ENCODE measurements at places on chromosomes 3 and 15.

- no peak for DNase-seq
Observed at GRCh38 chr15:101445562-101446517, 43.7 kb downstream of the PCSK6 start.

GRCh38 chr3:104102386-104102785, 1264.3 kb upstream of the ALCAM start:
- DNase-seq = no peak

DNA sequence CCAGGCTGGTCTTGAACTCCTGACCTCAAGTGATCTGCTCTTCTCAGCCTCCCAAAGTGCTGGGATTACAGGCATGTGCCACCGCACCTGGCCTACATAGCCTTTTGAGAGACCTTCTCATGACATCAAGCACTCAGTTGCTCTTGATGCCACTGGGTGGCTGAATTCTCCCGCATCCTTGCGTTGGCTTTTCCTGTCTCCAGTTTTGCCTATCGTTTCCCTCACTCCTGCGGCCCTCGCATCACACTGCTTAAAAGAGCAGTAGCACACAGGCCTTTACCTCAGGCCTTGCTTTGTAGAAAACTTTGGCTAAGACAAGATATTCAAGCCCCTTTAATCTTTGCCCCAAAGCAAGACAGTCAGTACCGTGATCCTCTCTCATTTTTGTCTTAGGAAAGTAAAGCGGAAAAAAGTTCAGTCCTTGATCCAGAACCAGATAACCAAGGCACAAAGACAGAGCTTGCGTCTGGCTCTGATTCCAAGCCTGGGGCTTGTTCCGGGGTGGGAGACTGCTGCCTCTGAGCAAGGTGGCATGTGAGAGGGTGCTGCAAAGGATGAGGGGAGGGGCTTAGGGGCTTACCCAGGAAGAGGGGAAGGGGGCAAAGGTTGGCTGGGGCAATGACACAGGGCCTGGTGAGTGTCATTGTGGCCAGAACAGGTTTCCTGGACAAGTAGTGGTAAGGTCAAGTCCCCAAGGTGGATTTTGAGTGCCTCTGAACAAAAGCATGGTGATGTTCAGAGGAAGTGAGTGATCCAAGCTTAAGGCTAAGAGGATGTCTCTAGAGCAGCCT, 175.0 kb upstream of the TLE3 start:
- no peak for DNase-seq

DNA sequence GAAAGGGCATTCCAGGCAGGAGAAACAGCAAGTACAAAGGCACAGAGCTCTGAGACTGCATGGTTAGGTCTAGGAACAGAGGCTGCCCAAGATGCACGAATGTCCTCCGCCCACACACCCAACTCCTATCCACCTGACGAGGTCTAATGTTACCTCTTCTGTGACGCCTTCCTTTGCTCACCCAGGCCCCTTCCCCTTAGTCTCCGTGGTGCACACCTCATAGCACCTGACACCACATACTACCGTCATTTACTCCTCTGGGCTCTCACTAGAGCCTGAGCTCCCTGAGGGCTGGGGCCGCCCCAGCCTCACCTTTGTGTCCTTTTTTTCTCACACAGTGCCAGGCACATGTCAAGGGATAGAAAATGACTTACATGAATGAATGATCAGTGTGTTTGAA, 31.0 kb upstream of the RASGRF1 start:
- no peak for DNase-seq

- no peak for DNase-seq
Observed at GRCh38 chr15:51104512-51104911, 9.8 kb upstream of the TNFAIP8L3 start.

DNA sequence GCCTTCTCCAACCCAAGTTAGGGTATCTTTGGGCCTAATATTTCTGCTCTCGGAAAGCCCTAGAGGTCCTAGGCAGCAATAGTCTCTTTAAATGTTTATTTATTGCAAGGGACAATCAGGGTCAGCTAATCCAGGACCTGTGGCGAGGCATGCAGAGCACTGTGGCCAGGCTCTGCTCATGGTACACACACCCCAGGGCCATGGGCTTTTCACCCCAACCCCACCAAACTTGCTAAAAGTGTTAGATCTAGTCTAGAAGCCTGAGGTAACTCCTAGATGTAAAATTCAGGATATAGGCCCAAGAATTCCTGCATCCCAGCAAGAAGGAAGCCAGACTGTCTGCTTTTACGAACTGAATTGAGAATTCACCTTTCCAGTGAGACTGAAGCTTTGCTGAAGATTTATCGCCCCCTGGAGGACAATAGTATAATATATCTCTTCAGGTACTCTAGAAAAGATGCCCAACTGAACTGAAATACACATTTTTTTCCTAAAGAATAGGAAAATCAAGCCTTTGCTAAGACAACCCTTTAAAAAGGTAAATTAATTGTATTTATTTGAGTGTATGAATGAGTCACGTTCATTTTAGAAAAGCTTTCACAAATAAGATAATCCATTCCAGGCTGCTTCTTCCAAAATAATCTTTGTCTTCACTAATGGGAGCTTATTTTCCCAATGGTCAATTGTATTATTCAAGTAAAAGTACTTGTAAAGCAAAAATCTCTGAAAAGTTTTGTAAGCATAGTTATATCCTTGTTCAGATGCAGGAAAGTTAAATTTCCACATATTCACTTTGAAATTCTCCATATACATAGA, 89.8 kb downstream of the LRRC3B start:
- DNase-seq = no peak

- DNase-seq = no peak
Observed at GRCh38 chr3:13400114-13400673, 19.9 kb downstream of the NUP210 start.

DNA sequence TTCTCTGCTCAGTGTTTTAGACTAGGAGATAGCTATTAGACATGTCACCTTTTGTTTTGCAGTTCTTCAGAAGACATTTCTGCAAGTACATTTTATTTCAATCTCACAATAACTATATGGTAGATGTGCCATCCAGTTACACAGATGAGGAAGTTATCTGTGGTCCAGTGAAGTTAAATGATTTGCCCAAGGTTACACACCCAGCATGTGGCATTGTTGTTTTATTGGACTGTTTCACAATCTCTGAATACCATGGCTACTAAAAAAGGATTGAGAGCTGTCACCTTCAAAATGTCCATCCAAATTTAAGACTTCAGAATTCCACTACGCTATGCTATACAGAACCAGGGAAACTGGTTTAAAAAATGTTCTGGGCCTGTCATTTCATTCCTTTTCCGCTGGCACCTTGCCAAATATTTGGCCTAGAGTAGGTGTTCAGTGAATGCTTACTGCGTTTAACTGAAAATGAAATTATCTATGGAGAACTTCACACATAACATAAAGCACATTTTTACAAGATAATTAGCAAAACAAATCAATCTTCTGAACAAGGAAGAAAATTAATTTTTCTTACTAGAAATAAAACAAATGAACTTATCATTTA, 20.2 kb downstream of the TM6SF1 start:
- DNase-seq = no peak

- no peak for DNase-seq
Observed at GRCh38 chr3:24683633-24684384, 189.2 kb upstream of the THRB start.

GRCh38 chr15:74727727-74728126, 2.4 kb upstream of the CYP1A1 start:
- DNase-seq = no peak

- no peak for DNase-seq
Observed at GRCh38 chr3:37574177-37574943, 287.3 kb upstream of the CTDSPL start.

DNA sequence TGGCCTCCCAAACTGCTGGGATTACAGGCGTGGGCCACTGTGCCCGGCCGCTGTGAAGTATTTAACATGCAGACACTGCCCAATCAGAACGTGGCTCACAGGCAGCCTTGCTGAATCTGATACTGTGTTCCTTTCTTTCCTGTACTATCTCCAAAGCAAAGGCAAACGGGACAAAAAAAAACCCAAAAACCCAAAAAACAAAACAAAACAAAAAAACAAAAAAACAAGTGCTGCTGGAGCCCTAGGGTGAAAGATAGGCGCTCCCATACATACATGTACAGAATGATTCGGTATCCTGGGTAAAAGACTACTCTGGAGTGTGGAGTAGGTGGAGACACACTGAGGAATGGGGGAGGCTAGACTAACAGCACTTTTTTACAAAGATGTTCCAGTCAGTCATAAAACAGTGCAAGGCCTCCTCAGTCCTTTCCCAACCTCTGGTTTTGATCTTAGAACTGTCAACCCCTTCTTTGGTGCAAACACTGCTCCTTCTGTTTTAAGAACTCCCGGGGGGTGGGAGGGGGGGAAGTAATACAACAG, 7.7 kb upstream of the MAP1A start:
- no peak for DNase-seq

DNA sequence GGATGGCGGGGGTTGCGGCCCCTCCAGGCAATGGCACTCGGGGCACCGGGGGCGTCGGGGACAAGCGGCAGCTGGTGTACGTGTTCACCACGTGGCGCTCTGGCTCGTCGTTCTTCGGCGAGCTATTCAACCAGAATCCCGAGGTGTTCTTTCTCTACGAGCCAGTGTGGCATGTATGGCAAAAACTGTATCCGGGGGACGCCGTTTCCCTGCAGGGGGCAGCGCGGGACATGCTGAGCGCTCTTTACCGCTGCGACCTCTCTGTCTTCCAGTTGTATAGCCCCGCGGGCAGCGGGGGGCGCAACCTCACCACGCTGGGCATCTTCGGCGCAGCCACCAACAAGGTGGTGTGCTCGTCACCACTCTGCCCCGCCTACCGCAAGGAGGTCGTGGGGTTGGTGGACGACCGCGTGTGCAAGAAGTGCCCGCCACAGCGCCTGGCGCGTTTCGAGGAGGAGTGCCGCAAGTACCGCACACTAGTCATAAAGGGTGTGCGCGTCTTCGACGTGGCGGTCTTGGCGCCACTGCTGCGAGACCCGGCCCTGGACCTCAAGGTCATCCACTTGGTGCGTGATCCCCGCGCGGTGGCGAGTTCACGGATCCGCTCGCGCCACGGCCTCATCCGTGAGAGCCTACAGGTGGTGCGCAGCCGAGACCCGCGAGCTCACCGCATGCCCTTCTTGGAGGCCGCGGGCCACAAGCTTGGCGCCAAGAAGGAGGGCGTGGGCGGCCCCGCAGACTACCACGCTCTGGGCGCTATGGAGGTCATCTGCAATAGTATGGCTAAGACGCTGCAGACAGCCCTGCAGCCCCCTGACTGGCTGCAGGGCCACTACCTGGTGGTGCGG, 1.9 kb downstream of the CHST2 start:
- peak; percentile 45 for DNase-seq

- no peak for DNase-seq
Observed at GRCh38 chr3:48194446-48195071, 6.3 kb upstream of the CDC25A start.

DNA sequence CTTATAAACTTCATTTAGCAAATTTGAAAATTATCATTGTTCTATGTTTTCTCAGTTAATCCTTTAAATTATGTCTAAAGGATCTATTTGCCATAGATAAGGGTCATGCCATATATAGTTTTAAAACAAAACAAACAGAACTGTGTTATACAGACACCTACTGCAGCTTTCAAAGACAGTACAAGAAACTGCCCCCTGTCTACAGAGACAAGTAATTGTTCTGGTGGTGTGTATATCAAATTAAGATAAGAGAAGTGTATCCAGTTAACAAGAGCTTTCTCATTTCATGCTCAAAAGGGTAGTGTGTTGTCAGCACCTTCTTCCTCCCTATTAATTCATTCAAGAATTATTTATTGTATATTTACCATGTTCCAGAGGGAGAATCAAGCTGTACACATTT, 201.2 kb downstream of the FMN1 start:
- no peak for DNase-seq

- DNase-seq = no peak
Observed at GRCh38 chr15:81411051-81411450, 37.0 kb upstream of the TMC3 start.

DNA sequence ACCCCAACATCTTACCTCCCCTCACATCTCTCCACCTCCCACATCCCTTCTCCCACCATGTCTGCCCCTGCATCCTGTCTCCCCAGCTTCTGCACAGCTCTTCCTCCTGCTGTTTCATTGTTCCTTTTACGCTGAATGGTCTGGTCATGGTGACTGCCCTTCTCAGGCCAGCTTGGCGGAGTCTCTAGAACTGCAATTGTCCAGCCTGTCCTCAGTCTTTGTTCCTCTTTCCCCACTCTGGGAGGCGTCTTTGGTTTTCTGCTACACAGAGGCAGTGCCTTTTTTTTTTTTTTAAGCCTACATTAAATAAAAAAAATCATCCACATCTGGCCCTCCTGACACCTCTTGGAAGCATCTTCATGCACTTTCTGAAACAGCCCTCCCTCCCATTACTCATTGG, 49.1 kb upstream of the SEC22A start:
- no peak for DNase-seq

DNA sequence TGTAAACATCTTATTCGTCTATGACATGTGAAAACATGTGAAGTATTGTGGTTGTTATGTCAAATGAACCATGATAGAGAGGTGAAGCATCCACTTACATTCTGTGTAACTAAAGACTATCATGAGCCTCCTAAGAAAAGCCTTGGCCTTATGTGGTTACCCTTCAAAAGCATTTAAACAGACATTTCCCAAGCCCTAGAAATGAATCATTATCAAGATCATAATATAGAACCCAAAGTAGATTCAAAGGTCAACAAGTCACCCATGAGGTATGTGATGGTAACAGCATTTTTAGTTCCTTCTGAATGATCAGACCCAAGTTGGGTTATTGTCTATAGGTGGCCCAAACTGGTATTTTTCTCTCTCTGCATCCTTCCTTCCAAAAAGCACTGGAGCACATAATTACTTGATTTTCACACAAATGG, 408.0 kb downstream of the TBL1XR1 start:
- no peak for DNase-seq

DNA sequence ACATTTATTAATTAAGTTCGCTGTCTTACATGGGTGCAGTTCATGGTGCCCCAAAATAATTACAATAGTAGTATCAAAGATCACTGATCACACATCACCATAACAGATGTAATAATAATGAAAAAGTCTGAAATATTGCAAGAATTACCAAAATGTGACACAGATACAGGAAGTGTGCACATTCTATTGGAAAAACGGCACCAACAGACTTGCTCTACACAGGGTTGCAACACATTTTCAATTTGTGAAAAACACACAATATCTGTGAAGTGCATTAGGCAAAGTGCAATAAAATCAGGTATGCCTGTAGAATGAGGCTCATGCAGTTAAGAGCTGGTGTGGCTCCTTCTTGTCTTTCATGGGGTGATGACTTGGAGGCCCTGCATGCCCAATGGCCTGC, 265.8 kb downstream of the RPLP1 start:
- no peak for DNase-seq

- no peak for DNase-seq
Observed at GRCh38 chr3:148845756-148846395, 18.3 kb downstream of the CPB1 start.

- DNase-seq = no peak
Observed at GRCh38 chr15:64343222-64343621, 12.8 kb downstream of the CSNK1G1 start.

- no peak for DNase-seq
Observed at GRCh38 chr15:63452552-63453136, 51.7 kb upstream of the USP3 start.
